Activated effector memory CD4-positive, alpha-beta T cell treated with anti-CD3 and anti-CD28 coated beads, Interleukin-2, amount 50 U/mL, for 16 hours (primary cell): ENCODE measurements at places on chromosomes 2 and 18.

- no peak for DNase-seq
These were observed 121.8 kb downstream of the MEMO1 start for GRCh38 chr2:31889044-31889443.

- no peak for DNase-seq
These were observed 24.9 kb upstream of the BZW1 start for GRCh38 chr2:200786826-200787225.

DNA sequence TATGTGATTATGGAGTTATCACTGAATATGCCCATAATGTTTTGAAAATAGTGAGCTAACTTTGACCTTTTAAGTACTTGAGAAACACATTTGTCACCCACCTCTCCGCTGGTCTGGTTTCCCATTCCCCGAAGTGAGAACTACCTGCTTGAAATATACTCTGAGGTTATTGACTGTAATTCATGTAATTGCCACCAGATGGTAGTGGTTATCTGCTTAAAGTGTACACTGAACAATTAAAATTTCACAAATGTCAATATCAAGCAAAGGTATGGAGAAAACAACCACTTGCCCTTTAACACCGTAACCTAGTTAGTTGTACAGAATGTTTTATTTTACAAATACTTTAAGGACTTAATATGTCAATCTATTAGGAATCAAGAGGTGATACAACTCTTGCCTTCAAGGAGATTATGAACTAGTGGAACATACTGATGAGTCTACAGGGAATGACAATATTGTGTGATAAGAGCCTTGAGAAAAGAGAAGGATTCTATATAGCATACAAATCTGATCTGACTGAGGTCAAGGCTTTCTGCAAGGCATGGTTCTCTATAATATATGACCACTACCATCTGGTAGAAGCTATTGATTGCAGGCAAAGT is 316.8 kb upstream of the KCNH7 start:
- no peak for DNase-seq

DNA sequence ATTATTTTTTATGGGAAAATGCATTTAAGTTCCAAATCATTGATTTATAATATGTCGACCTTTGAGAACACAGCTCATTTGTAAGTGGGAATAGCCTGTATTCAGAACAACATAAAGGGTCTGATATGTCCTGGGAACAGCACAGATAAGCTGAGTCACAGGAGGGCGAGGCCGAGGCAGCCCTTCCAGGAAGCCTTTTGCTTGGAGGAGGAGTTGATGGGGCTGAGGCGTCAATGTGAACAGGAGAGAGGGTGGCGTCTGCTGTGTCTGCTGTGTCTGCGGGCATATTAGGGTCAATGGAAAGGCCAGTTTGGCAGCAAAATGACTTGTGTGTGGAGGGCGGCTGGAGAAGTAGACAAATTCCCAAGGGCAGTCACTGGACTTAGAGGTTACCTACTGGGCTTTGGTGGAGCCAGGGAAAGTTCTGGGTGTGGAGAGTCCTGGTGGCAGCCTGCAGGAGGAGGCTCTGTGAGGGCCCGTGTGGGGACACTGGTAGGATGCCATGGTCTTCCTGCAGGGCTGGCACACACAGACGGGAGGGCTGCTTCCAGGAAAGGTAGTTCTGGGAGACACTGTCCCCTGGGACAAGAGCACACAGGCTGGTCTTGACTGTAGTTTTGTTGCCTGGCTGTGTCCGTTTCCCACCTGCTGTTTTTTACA is 128.1 kb downstream of the GLI2 start:
- DNase-seq: no peak

DNA sequence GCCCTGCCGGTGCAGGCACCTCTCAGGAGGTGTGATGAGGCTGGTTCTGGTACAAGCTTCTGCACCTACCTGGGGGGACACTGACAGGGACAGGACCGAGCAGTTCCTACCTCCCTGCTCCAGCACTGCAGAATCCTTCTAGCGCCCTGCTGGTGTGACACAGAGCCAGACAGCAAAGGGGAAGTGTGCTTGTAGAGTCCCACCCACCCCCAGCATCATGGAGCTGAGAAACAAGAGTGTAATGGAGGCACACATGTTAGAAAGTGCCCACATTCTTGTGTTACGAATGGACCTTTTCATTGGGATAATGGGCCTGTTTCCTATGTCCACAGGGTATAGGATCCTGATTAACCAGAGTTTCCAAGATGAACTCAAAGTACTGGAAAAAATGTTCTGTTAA is 38.3 kb downstream of the OXER1 start:
- DNase-seq: no peak

GRCh38 chr18:6106091-6106685 is 210.9 kb upstream of the TMEM200C start:
- no peak for DNase-seq

GRCh38 chr2:152303951-152304350 is 31.0 kb upstream of the FMNL2 start:
- DNase-seq: no peak

- no peak for DNase-seq
These were observed 250.3 kb upstream of the FOSL2 start for GRCh38 chr2:28142386-28142785.

DNA sequence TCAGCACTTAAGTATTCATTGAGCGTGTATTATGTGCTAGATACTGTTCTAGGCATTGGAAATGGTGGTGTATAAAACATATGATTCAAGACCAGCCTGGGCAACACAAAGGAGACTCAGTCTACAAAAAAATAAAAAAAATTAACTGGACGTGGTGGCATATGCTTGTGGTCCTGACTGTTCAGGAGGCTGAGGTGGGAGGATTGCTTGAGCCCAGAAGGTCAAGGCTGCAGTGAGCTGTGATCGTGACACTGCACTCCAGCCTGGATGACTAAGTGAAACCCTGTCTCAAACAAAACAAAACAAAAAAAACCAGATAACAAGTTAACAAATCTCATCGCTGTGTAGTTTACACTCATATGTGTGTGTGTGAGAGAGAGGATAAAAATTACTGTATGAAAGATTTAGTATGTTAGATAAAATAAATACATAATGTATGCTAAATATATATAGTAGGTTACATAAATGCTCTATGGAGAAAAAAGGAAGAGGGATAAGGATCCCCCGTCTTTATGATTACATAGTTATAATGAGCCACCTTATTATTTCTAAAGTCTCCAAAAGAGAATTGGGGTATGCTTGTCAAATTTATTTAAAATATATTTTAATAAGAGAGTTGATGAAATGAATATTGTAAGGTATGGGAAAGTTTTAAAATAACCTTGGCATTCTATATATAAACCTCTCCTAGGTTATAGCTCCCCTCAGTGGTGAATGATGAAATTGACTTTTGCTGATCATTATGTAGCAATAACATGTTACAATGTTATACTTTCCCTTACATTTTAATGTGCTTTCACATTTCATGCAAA is 69.2 kb downstream of the EHBP1 start:
- DNase-seq: no peak

GRCh38 chr2:199940373-199940772 is 14.9 kb downstream of the TYW5 start:
- no peak for DNase-seq

DNA sequence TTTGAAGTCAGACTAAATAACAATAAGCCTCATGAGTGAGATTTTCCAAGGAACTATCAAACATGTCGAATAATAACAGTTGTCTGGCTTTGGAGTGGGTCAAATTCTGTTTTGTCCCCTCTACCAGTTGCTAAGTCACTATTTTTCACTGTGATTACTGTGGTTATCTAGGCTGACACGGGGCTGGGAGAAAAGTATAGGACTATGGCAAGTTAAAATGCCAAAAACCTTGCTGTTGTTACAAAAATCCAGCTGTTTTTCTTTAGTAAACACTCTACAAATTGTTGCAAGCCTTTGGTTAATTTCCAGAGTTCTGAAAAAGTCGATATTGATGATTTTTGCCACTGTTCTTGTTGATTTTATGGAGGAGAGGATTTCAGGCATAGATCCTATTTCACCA is 1.5 kb downstream of the CFAP210 start:
- no peak for DNase-seq

- no peak for DNase-seq
These were observed 9.3 kb downstream of the OTX1 start for GRCh38 chr2:63059793-63060471.

- DNase-seq: no peak
These were observed 313.7 kb downstream of the SATB2 start for GRCh38 chr2:199144036-199144435.

GRCh38 chr2:72028351-72028995 is 119.2 kb downstream of the CYP26B1 start:
- no peak for DNase-seq

DNA sequence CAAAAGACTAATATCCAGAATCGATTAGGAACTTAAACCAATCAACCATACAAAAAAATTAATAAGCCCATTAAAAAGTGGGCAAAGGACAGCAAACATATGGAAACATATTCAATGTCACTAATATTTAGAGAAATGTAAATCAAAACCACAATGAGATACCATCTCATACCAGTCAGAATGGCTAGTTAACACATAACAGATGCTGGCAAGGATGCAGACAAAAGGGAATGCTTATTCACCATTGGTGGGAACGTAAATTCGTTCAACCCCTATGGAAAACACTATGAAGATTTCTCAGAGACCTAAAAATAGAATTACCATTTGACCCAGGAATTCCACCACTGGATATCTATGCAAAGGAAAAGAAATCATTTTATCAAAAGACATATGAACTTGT is 468.2 kb upstream of the ST6GAL2 start:
- no peak for DNase-seq

DNA sequence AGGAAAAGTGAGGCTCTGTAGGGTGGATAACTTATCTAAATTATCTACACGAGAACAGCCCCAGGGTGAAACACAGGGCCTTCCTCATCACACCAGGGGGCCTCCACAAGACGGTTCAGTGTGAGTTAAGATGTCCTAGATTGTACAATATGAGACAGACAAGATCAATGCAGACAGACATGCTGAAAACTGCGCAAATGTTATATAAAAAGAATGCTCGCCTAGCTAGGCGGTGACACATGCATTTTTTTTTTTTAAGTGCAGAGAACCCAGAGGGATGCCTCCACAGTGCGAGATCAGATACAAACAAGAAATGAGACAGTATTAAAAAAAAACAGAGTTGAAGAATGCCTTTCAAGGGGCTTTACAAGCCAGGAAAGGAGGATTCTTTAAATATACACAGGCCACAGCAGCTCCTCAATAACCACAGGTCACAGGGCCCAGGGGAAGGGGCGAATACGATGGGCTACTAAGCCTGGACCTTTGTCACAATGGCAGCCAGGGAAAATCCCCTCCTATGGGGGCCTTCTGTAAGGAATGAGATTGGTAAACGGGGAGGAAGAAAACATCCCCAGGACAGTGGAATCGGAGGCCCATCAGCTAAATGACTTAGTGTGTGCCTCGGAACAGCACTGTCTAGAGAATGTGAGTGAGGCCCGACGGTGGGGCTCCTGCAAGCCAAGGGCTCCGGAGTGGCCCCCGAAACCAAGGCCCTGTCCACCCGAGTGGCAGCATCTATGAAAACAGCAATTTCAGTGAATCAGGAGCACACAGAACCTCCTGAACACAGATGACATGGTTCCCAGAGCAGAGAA is 48.9 kb downstream of the ADCY3 start:
- DNase-seq: no peak

GRCh38 chr2:174120346-174120745 is 128.0 kb downstream of the OLA1 start:
- DNase-seq: no peak

GRCh38 chr2:128271911-128272600 is 46.6 kb downstream of the HS6ST1 start:
- DNase-seq: peak; percentile 51

- no peak for DNase-seq
These were observed 489.9 kb downstream of the NYAP2 start for GRCh38 chr2:225889452-225889851.

DNA sequence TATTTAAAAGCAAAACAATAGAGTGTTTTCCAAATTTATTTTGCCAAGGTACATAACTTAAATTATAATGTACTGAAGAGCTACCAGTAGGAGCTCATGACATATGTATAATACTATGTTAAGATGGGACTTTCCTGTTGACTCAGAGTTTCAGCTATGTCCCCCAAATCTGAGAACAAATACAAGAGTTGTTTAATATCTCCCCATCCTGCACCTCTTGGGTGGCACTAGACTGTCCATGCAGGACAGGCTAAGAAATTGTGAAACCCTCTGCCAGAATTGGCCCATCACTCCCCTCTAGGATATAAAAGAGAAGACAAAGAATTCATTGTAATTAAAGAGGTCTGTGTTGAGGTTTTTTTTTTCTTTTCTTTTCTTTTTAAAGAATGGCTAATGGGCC is 21.7 kb upstream of the CTAGE1 start:
- no peak for DNase-seq

DNA sequence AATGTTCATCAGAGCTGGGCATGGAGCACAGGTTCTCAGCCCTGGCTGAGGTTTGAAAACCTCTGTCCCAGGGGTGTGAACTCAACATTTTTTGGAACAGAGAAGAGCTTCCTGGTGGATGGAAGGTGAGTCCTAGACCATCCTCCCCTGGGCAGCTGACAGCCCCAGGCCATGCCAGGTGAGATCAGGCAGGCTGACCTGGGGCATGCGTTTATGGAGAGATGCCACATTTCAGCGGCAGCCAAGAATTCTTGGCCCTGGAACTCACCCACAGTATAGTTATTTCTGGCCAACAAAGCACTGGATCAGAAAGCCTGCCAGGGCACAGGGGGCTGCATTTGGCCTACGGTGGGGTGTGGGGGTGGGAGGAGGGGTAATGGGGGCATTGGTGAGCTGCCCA is 83.8 kb downstream of the EDAR start:
- DNase-seq: no peak

- peak; percentile 21 for DNase-seq
These were observed 6.2 kb upstream of the GDF7 start for GRCh38 chr2:20660506-20661420.

DNA sequence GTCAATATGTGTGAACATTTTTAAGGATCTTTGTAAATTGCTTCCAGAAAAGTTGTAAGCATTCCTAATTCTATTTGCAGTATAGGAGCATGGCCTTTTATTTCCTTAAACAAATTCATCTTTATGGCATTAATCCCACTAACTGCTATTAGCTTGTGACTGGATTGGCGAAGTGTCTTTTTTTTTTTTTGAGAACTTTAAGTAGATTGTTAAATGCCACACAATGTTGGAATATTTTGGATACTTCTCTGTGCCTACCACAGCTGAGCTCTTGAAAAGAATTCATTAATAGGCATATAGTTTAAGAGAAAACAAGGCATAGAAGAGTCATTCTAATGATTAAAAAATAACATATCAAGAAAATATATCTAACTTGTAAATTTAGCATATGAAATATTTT is 129.7 kb downstream of the LAMA3 start:
- DNase-seq: no peak

GRCh38 chr2:10072656-10073480 is 7.3 kb downstream of the CYS1 start:
- peak; percentile 90 for DNase-seq

GRCh38 chr2:128604045-128604444 is 285.4 kb upstream of the HS6ST1 start:
- peak; percentile 21 for DNase-seq

- DNase-seq: no peak
These were observed 101.7 kb upstream of the ZNF521 start for GRCh38 chr18:25453556-25454269.
